ENCODE measurements at places on chromosomes 7 and 10. TPM values are rescaled to one million over a fixed set of nuclear protein-coding genes. Genes with fewer than 3 reads are reported as not detected.

DNA sequence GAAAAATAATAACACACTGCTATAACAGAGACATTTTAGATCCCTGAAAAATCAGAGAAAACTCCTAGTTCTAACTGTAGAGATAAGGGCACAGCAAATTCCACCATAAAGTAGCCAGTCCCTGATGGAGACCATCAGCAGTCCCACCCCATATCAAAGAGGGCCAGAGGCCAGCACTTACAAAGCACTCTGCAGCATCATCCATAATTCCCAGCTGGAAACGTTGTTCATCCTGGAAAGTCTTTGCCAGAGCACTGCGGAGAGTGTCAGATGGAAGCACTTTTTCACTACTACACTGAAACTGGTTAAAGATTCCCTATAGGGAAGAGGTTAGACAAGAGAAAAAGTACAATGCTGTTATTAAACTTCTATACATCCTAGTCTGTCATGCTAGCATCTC is 45.8 kb downstream of the USP54 start:
- no peak overlapping the region for H3K4me3 ChIP-seq
- H3K27me3 ChIP-seq: no peaks in the 10 kb centered on the region
- H3K36me3 ChIP-seq: peaks cover 2% of the 10 kb centered on the region
- DNase-seq: no peak
- no peaks in the 10 kb centered on the region for H3K4me1 ChIP-seq

DNA sequence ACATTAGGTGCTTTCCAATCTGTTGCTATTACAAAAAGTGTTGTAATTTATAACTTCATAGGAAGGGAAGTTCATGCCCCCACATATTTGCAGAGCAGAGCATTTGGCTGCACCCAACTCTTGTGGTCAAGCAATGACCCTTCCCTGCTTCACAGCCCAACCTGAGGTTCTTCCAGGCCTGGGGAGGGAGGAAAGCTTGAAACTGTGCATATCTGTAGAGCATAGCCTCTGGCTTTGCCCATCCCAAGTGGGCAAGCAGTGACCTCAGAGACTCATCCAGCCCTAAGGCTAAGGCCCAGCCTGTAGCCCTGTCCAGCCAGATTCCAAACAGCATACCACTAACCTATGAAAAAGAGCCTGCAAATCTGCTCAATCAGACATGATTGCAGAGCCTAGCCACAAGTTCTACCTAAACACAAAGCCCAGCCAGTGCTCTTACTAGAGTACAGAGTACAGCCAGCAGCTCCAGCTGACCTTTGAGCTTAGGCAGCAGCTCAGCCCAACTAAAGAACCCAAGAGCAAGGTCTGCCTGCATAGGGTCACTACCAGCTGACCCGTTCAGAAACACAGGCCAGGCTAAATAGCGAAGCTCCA is 14.4 kb upstream of the GSTK1 start:
- no peak for DNase-seq
- no peak overlapping the region for H3K4me3 ChIP-seq
- H3K27me3 ChIP-seq: no peaks in the 10 kb centered on the region
- no peaks in the 10 kb centered on the region for H3K36me3 ChIP-seq
- H3K27ac ChIP-seq: no peak overlapping the region

TMEM236 gene
- polyA plus RNA-seq: 0.13 TPM

SEMA4G gene
- 1.9 TPM for polyA plus RNA-seq

All from keratinocyte (primary cell).